ENCODE measurements at places on chromosomes 2 and 18. TPM values are rescaled to one million over a fixed set of nuclear protein-coding genes. Genes with fewer than 3 reads are reported as not detected.
A peak's percentile ranks its signal among the peaks of the same experiment; 100 is the strongest.

DNA sequence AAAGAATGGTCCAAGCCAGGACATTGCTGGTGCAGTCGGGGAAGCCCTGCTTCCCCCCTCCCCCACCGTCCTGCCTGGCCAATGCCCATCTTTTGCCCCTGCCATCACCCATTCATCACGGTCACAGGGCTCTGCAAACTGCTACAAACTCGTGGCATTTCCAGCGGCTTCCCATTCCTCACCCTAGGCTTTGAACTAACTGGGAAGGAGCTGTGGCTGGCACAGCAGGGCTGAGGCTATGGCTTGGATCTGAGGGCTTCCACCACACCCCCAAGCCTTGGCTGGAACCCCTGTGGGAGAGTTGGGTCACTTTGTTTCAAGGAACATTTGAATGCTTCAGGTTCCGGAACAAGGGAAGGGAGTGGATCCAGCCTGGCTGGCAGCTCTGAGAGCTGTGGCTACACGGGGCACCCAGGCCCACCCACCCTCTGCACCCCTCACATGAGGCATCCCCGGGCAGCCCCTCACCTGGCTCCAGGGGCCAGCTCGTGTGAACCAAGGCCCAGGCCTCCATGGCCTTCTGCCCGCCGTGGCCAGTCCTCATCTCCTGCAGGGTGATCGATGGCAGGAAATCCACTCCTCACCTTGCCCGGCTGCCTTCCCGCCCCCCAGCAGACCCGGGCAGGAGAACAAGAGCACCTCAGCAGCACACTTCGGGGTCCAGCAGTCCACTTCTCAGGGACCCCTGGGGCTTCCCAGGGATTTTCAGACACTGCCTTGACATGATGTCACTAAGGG is 58.8 kb upstream of the OTOS start:
- DNase-seq, result no peak

GRCh38 chr2:15096873-15097272 is 464.3 kb downstream of the NBAS start:
- no peak for DNase-seq

DNA sequence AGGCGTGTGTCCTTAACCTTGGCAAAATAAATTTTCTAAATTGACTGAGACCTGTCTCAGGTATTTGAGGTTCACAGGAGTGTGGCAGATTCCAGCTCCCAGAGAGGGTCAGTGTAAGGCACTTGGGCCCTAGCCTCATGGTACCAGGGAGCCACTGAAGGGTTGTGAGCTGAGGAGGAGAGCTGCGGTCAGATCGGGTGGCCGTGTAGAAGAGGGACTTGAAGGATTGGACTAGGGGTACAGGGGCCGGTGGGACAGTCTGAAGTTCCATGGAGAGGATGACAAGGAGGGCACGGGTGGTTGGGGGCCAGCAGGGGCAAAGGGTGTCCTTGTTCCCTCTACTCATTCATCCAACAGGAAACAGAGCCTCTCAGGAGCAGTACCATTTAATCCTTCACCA is 327.0 kb upstream of the HS6ST1 start:
- no peak for DNase-seq

- no peak for DNase-seq
Observed at GRCh38 chr2:53220969-53221368, 546.6 kb upstream of the CHAC2 start.

DNA sequence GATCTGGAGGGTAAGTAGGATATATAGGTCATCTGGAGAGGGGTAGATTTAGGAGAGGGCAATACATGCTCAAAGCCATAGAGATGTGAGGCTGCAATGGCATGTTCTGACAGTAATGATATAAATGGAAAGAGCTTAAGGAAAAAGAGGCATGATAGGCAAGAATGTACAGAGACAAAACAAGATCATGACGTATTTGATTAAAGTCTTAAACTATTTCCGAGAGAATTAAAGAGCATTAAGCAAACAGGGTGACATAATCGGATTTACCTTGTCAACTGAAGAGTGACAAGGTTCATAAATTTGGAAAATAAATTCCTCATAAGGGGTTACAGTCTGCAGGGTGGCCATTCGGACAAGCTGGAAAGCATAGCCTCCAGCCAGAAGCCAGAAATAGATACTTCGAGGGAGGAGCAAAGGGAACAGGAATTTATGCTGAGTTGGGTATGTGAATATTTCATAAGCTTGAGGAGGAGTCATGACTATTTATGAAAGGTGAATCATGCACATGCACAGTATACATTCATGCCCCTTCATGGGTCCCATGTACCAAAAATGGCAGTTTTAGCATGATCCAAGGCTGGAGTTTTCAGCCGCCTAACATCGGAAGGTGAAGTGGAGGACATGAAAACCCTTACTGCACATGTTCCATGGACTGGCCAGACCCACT is 396.2 kb upstream of the VWC2L start:
- DNase-seq, result no peak

GRCh38 chr2:143564419-143564818 is 435.2 kb downstream of the ARHGAP15 start:
- no peak for DNase-seq

- DNase-seq, result no peak
Observed at GRCh38 chr2:129752686-129753085, 226.8 kb upstream of the RAB6C start.

- no peak for DNase-seq
Observed at GRCh38 chr18:12334366-12334808, 26.3 kb downstream of the TUBB6 start.

DNA sequence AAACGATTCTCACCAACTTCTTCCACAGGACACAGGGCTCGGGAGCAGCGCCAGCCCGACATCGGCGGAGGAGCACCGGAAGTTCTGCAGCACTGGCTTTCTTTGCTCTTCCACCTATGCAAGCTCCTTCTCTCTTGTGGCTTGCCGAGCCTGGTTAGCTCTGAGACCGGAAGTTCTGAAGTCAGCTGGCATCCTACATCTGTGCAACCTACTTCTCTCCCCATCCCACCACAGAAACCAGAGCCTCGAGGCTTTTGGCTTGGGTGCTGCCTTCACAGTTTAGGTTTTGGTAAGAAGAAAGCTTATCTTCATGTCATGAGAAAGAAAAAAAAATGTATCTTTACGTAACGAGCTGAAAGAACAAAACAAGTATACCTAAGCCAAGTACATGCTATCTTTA is 111.7 kb downstream of the ANKRD44 start:
- peak; percentile 76 for DNase-seq

DNA sequence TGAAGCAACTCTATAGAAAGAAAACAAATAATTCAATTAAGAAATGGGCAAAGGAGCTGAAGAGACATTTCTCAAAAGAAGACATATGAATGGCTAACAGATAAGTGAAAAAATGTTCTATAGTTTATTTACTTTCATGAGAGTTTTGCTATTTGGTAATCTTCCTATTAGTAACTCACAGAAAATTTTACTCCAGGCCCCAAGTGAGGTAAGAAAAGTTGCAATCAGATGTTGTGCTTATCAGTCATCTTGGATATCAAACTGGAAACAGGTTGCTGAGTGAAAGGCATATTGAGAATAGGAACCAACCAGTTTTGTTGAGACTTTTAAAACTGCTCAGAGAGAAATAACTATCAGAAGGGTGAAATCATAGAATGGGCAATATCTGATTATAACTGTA is 1179.0 kb upstream of the ACVR2A start:
- no peak for DNase-seq

GRCh38 chr2:235553291-235553690 is 59.4 kb downstream of the AGAP1 start:
- DNase-seq, result no peak

- DNase-seq, result no peak
Observed at GRCh38 chr2:200380091-200380561, 73.6 kb downstream of the SPATS2L start.

The FASTKD1 gene
- 63.3 TPM for total RNA-seq

The NAT8 gene
- total RNA-seq, result not detected

The ABCG8 gene
- not detected for total RNA-seq
